ENCODE measurements at places on chromosomes 12 and 14.

DNA sequence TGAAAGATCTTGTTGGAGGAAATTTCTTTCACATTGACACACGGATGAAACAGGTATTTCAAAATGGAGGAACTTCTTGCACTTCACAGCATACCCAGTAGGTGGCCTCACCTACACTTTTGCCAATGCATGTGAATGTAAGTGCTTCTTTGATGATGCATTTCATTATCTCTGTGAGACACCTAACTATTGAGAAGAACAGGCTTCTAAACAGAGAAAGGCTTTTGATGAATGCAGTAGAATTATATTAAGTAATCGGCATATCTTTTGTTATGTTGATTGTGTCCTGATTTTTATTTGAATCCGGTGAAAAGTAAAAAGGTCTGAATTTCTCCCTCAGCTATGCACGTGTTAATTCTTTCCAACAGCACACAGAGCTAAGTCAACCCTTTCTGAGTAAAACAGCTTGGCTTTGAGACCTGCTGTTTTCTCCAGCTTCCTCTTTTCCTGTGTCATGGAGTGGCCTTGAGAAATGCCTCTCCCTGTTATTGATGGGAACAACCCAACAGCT, 399.0 kb downstream of the NAV3 start:
- peak; percentile 25 for DNase-seq

DNA sequence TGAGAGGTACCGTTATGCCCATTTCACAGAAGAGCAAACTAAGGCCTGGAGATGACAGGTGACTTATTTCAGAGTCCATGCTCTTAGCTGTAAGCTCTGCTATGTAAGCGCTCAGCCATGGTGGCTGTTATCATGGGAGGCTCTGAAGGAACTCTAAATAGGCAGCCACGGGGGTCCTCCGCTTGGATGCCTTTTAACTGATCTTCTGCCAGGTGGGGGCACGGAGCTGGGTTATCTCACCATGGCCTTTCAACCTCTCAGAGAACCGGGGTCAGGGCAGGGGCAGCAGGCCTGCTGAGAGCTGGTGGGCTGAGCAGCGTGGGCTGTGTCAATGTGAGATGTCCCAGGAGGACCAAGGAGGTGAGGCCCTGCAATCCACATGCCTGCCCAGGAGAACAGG, 49.7 kb upstream of the RBM19 start:
- DNase-seq: no peak

DNA sequence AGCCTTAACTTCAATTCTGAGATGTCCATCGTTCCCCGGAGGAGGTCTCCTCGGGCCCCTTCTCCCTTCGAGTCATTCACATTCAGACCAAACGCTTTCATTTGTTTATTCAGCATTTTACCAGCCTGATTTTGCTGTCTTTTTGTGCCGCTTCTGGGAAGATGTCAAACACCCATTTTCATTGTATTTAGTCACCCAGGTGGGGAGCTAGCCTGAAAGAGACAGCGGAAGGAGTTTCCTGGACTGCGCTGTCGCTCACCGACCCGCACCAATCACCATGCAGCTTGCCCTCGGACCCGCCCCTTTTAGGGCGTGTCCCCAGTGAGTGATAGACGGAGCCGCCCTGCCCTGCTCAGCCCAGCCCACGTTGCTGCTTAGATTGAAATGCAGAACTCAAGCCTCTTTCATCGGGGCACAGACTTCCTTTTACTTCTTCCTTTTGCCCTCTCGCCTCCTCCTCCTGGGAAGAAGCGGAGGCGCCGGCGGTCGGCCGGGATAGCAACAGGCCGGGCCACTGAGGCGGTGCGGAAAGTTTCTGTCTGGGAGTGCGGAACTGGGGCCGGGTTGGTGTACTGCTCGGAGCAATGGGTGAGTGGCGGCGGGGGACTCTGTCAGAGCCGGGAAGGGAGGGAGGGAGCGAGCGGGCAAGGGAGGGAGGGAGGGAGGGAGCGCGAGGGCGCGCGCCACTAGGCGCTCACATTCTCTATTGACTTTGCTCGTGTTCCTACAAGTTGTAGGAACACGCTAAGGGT, at the start of gene PAX9:
Gene PAX9, plus strand, starts transcription at position 355 of the 752 bp plus-strand sequence. Its CDS starts 230 bp downstream, at position 585.
- DNase-seq: peak; percentile 97

- no peak for DNase-seq
Observed at GRCh38 chr14:94346841-94347240, 23.7 kb upstream of the SERPINA6 start.

GRCh38 chr12:18428416-18428815, 167.1 kb downstream of the PIK3C2G start:
- no peak for DNase-seq

- no peak for DNase-seq
Observed at GRCh38 chr12:124534776-124535740, 32.4 kb downstream of the NCOR2 start.

DNA sequence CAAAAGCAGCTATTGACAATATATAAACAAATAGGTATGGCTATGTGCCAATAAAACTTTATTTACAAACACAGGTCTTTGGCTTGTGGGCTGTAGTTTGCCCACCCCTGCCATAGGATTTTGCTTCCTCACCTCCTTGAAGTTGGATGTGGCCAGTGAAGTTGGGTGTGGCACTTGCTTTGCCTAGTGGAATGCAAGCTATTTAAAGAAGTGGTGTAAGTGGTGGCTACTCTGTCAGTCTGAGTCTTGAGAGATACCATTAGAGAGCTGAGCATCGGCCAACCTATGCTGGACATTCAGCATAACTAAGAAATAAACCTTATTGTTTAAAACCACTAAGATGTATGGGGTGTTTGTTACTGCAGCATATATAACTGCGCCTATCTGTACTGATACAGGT, 321.3 kb downstream of the RGS6 start:
- no peak for DNase-seq

DNA sequence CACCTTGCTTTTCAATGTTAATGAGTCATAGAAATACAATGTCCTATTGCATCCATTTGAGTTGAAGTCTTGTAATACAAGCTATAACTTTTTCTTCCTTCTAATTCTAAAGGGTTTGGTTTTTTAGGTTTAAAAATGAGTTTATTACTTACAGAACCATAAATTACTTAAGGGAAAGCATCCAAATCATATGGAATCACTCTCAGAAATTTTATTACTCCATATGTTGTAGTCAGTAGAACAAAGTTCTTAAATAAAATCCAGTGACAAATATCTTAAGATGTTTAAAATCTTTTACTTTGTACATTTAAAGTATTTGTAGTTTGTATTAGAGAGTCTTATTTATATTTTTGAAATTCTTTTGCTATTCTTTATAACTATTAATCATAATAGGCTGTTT, 253.2 kb downstream of the IPO8 start:
- DNase-seq: no peak

GRCh38 chr14:56782711-56783110, 27.6 kb downstream of the OTX2 start:
- DNase-seq: no peak

DNA sequence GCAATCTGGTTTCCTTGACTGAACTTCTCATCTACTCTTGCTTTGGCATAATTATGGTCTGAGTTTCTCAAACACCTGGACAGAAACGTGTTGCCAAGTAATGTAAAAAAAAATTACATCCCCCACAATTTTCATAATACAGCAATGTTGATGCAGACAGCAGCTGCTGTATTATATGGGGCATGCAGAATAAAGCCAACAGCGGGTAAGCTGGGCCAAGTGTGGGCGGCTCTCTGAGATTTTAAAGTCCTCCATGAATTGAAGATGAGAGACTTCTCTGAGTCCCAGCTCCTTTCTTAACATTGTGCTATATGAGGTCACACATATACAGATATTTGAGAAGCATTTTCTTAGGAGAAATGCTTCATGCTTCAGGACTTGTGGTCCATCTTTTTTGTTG, 881.2 kb downstream of the GALC start:
- no peak for DNase-seq

- peak; percentile 87 for DNase-seq
Observed at GRCh38 chr12:124786061-124786964, 77.4 kb downstream of the SCARB1 start.

DNA sequence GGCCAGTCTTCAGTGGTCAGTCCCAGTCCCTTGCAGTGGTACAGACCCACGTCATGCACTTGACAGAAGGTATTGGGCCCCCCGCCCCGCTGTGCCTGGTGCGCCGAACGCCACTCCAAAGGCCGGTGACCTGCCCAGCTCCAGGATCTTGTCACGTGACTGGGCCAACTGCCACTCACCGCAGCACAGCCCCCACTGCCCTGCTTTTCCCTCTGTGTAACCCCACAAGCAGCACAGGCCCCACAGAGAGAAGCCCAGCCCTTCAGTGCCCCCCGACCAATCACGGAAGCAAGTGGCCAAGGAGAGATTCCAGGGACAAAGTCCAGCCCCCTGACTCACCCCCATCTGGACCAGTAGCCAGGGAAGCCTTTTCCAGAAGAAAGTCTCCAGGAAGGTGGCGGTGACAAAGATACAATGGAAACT, 498 bp downstream of the GPR132 start:
- DNase-seq: no peak

- peak; percentile 64 for DNase-seq
Observed at GRCh38 chr14:31159682-31160296, 47.8 kb downstream of the HECTD1 start.

- DNase-seq: peak; percentile 41
Observed at GRCh38 chr12:18139989-18140596, 50.1 kb upstream of the RERGL start.

DNA sequence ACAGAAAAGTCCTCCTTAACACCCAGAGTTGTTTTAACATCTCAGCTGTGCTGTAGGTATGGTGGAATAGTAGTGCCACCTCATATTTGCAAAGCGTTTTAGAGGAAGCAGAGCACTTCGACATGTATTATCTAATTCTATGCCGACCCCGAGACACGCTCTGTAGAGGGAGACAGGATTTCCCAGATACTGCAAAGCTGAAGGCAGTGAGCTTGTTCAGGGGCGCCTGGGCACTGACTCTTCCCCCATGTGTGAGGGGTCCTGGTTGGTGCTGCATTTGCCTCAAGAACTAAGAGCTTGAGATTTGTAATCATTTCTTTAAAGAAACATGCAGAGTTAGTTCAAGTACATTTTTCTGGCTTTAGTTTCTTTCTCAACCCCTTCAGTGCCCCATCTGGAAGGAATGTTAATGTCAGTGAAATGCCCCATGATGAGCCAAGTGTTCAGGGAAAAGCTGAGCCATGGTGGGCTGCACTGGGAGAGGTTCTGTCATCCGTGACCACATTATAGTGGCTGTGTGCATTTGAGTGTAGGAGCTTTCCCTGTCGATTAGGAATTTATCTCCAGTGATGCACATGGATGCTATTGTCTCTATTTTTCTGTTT, 66.3 kb downstream of the MBIP start:
- DNase-seq: peak; percentile 8

GRCh38 chr12:47082283-47082682, 2.5 kb upstream of the AMIGO2 start:
- no peak for DNase-seq

DNA sequence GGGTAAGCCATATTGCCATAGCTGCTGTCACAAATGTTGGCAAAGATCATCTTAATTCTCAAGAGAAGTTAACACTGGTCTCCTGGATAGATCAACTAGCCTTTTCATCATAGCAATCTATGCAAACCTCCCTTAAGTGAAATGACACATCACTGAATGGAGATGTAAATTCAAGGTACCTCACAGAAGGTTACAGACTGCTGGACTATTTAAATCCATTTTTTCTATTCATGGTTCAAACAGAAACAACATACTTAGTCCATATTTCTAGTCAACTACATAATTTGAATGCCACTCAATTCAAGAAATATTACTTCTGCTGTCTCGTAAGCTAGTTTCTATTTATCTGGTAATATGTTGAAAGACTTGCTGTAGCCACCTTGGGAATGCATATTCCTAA, 748.3 kb downstream of the C12orf50 start:
- no peak for DNase-seq

GRCh38 chr12:92722897-92723296, 20.1 kb downstream of the PLEKHG7 start:
- no peak for DNase-seq

- DNase-seq: no peak
Observed at GRCh38 chr14:87387806-87388205, 605.2 kb downstream of the GALC start.

GRCh38 chr14:100651999-100652508, 64.8 kb upstream of the BEGAIN start:
- DNase-seq: peak; percentile 75

DNA sequence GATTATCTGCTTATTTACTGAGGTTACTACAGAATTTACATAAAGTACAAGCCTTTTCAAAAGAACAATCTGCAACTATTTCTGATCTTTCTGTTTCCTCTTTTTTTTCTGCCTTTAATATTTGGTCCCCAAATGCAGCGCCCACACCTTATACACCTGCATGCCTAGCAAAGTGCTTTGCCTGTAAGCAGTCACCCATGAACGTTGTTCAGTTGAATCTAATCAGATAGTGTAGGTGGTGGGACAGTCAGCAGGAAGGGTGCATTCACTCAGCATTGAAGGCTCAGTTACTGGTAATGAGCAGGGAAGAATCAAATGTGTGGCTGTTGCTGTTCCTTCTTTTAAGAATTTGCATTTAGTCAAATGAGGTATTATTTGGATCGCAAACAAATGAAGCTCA, 108.4 kb downstream of the GPR135 start:
- DNase-seq: no peak
